Stimulated activated CD8-positive, alpha-beta memory T cell treated with anti-CD3 and anti-CD28 coated beads, Interleukin-4, amount 100 ng/mL, for 4 hours (primary cell): ENCODE measurements at places on chromosomes 2 and 18.

- no peak for DNase-seq
Measured at GRCh38 chr2:219388907-219389156, 1.1 kb upstream of the DNPEP start.

- no peak for DNase-seq
Measured at GRCh38 chr2:192585418-192585817, 390.7 kb upstream of the TMEFF2 start.

GRCh38 chr2:155502766-155503165, 804.3 kb downstream of the KCNJ3 start:
- no peak for DNase-seq

GRCh38 chr2:191180713-191181112, 29.9 kb upstream of the STAT4 start:
- DNase-seq, result no peak

- no peak for DNase-seq
Measured at GRCh38 chr2:40321016-40321623, 130.8 kb downstream of the SLC8A1 start.

DNA sequence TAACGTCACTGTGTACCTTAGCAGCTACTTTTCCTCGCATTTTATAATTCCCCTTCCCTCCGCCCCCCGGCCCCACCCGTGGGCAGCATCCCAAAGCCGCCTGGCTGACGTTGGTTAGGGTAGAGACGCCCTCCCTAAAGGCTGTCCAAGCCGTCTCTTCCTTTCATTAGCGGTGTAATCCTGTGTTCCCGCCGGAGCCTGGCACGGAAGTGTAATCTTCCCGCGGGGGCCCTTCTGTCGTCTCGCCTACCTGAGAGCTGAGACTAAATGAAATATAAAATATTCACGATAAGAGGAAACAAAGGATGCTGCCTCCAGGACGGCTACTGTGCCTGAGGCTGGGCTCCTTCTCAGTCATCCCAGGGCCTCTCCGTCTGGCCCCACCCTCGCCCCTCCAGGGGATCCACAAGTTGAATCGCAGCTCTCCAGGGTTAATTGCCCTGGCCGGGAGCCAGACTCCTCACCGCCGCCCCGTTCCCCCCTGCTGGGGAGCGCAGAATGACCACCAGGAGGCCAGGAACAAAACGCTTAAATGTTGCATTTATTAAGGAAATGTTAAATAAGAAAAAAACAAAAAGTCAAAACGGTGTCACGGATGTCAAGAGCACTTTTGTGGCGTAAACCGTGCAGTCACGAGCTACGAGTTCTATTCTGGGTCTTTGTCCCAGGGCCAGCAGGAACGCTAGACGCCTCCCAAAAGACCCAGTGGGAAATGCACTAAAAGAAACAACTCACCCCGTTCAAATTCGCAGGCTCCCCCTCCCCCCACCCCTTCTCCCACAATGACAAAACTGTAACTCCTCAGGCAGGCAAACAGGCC, 1.5 kb downstream of the RPRM start:
- DNase-seq, result no peak

- DNase-seq, result no peak
Measured at GRCh38 chr2:232142049-232142448, 180.5 kb downstream of the DIS3L2 start.

DNA sequence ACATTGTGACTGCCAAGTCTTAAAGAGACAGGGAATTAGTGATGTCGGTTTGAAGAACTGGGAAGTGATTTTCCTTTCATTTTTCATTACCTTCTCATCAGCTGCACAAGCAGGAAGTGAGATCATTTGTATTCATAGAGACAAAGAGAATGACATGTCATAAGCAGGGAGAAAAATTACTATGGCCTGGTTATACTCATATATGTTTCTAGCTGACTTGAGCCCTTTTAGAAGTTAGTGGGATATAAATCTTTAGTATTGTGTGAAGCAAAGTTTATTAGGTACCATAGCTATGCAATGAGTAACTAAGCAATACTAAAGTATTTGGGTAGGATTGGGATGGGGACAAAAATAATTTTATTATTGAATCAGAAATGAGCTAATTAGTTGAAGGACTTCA, 284.1 kb downstream of the PID1 start:
- no peak for DNase-seq

DNA sequence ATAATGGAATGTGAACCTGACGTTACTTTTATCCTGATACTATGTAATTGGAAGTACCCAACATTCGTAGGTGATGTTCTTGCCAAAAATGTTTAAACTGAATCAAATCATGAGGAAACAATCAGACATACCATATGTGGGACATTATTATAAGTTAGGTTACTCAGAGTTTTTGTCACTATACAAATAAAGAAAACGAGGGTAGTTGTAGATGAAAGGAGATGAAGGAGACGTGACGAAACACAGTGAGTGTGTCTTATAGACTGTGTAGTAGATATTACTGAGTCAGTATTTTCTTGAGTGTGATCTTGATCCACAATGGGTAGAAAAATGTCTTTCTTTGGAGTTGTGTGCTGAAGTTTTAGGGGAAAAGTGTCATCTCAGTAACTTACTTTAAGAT, 176.8 kb downstream of the ZNF407 start:
- DNase-seq, result no peak

DNA sequence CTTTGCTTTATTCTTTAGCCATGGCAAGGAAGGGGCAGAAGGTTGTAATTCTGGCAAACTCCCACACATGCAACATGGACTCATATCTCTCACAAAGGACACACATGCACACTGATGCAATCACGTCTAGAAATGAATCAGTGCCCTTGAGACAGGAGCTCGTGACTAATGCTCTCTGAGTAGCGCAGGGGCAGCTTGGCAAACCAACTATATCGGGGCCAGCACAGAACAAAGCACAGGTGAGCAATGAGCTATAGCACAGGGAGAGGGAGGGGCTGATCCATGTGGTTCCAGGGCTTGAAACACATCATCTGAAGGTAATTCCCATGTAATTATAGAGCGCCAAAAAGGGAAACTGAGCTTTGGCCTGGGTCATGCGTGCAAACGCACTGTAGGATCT, 165.2 kb upstream of the KLF7 start:
- DNase-seq, result no peak

GRCh38 chr2:42974169-42974720, 181.9 kb upstream of the HAAO start:
- DNase-seq, result no peak
